ENCODE measurements at places on chromosomes 1 and 21.

DNA sequence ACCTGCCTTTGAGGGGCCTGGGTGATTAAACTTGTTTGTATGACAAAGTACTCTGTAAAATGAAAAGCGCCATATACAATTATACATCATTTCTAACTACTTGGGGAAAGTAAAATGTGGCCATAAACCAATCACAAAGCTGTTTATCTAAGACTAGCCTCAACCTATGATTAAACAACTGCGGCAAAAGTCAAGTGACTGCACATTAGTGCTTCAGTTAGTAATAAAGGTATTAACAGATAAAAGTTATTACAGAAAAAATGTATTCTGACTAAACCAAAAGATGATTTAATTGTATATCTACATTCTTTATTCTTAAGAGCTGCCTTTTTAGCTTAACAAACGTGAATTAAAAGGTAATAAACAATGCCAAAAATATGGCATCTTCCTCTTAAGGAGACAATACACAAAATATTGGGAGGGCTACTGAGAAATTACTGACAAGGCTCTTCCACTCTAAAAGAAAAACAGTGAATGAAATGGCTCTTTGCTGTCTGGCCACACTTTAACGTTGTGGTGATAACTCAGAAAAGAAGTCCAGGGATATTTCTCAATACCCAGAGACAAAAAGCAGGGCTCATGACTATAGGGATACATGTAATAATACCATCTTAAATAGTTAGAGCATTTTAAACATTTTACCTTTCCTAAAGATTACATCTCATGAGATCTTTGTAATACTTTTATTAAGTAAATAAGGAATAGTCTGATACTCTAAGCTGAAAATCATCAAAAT is 8.6 kb downstream of the ARHGAP29 start:
- no peak for DNase-seq

DNA sequence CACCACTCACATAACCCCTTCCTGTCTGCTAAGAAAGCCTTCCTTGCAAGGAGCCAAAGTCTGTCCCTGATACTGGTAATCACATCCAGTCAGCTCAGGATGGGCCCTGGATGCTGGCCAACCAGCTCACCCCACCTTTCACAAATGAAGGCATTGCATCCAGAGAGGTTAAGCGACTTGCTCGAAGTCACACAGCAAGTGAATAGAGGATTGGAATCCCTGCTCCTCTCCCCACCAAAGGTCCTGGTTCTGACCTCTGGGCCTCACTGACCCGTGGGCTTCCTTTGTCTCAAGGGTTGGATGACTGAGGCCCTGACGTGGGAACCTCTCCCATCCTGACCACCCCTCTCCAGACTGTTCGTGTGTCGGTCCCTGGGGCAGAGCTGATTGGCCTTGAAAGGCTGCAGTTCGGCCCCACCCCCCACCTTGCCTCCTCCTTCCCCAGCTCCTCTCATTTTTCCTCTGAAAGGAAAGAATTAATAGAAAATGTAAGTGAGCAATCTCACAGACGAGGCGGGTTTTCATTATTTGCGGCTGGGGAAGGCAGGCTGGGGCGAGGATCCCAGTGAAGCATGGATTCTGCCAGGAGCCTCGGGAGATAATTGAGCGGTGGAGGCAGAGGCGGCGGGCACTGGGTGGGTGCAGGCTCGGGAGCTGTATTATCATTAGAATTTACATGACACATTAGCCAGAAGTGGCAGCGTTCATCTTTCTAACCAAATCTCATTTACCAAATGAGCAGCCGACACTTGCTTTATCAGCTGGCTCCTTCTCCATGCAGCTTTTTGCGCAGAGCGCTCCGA is 101.5 kb upstream of the CSF3R start:
- DNase-seq = no peak

GRCh38 chr1:94126651-94127050 is 5.7 kb upstream of the ABCA4 start:
- no peak for DNase-seq

DNA sequence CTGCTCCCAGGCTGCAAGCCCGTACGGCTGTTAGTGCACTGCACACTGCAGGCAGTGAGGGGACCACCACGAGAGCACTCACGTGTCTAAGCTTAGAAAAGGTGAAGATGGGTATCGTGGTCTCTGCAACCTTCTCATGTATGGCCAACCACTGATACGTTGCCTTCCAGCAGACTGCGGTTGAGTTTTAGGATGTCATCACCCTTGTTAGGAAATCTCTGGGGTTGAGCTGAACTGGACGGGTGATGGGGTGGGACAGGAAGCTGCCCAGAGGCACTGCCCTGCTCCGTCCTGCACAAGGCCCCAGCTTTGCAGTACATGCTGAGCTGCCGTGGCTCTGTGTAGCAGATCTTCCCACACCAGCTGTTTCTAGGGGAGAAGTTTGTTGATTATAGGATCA is 43.3 kb downstream of the FAAP20 start:
- no peak for DNase-seq

GRCh38 chr21:34574601-34575529 is 40.0 kb downstream of the RCAN1 start:
- DNase-seq = no peak

DNA sequence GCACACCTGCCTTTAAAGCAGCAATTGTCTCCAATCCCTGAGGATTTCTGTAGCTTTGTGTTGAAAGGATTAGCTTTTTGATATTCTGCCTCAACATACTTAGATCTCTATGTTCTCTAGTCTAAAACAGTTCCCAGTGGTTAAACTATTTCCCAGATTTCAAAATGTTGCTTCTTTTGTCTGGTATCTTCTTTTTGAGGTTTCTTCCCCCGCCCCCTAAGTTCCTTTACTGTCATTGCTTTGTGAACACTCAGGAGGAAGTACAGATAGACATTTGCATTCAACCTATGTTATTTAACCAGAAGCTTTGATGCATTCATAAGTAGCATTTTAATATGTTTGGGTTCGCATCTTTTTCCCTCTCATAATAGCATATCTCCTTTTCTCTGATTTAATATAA is 33.5 kb downstream of the CYYR1 start:
- DNase-seq = no peak

GRCh38 chr1:243850202-243850451 is at the start of gene AKT3:
AKT3 (minus strand) TSS chr1:243850243; CDS start chr1:243843170, 7,073 bp downstream.
- no peak for DNase-seq

GRCh38 chr1:24416666-24417391 is 1.2 kb downstream of the NIPAL3 start:
- DNase-seq = no peak

DNA sequence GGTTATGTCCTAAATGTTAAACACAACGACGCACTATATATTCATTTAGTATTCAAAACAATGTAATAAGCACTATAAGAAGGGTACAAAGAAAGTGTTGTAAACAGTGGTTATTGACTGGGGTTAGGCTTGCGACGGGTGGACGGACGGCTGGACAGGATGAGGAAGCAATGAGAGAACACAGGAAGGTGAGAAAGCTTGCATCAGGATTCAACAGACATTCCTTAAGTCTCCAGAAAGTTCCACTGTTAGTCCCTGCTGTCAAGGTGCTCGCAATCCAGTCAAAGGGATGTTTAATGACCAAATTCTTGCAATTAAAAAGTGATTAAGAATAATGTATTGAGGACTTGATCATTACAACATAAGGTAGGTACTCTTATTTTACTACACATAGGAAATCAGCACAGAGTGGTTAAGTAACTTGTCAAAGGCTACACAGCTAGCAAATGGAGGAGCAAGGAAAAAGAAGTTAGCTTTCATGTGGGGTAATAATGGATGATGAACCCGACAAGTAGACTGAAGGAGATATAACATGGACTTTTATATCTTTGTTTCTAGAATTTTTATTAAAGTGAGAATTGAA is 994 bp upstream of the ACBD6 start:
- no peak for DNase-seq

DNA sequence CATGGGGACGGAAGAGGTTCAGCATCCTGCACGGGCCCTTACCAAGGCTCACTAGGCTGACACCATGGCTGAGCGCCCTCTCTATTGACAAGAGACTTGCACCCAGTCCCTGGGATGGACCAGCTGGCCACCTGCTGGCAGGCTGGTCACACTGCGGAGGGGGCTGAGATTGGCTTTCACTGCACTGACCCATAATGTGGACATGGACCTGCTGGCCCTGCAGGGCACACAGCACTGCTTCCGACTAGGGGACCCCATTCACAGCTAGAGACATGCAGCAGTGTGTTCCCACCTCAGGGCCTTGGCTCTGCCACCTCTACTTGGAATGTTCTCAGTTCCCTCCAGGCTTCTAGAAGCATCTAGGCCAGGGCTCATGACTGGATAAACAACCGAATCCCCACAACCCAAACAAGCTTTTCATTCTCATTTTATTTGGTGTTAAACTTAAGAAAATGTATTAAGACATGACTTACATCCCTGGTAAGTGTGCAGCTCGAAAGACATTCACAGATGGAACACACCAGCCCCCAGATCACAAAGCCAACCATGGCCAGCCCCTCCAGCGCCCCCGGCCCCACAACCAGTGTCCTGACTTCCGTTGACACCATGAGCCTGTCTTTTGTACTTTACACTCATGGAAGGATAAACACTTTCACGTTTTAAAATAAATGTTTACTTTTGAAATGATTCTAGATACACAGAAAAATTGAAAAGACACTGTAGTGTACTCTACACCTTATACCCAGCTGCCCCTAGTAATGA is 9.3 kb upstream of the SRARP start:
- DNase-seq = peak; percentile 46

- DNase-seq = no peak
These were observed 4.8 kb downstream of the TP73 start for GRCh38 chr1:3657096-3657475.

DNA sequence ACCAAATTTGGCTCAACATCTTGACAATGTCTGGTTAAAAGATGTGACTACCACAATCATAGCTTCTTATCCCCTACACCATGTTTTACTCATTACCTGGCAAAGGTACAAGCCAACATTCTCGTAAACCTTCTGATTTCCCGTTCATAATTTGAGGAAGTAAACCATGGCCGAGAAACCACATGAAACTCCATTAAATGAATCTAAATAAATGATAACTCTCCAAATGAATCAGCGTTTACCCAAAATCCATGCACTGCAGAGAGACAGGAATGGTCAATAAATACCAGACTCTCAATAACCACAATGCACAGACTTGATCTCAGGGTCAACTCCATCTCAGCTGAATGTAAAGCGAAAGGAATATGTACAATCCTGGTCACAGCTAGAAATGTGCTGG is 125.2 kb downstream of the TYW3 start:
- no peak for DNase-seq

DNA sequence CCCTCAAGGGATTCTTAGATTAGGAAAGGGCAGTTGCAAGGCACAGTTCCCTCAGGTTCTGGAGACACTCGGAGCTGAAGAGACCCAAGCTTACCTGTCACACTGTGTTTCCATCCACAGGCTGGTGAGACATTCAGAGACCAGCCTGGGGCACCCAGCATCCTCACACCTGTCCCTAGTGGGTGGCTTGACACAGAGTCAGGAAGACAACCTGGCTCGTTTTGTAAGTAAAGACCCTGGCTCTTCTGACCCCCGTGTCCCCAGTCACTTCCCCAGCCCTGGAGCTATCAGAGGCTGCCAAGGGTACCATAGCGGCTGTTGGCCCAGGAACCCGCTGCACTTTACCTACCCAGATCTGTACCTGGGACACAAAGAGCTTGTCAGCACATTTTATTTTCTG is 409.8 kb downstream of the MATN1 start:
- no peak for DNase-seq

GRCh38 chr1:206676499-206676898 is 8.2 kb upstream of the MAPKAPK2 start:
- no peak for DNase-seq

- no peak for DNase-seq
These were observed 62.7 kb downstream of the SKI start for GRCh38 chr1:2290595-2291510.

- DNase-seq = no peak
These were observed 199.3 kb upstream of the MAP1LC3C start for GRCh38 chr1:242197907-242198820.
